Astrocyte of the hippocampus (primary cell): ENCODE measurements at places on chromosomes 4 and X.

DNA sequence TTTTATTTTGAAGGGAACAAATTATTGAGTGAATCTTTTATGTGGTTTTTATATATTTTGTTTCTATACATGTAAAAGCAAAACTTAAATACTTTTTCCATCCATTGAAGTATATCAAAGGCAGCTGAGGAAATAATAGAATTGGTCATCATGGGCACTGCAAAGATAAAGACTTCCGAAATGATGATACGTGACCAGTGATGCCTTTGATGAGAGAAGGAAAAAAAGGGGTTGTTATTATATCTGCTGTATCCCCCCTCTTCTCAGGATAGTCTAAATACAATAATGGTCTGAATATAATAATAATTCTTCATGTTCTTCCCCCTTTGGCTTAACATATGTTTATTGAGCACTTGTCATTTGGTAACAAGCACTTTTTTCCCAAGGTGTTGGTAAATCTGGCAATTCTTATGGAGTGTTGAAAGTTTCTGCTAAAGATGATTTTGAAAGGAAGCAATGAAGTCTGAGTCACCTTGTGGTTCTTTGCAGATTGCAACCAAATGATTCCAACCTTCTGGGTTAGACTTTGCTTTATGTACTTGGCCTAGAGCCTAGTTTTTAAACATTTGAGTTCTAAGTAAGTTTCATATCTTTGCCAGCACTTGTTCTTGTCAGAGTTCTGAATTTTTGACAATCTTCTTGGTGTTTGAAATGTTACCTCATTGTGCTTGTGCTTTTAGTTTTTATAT, 60.8 kb downstream of the USP9X start:
- DNase-seq: peak; percentile 77

GRCh38 chr4:15920723-15921591, 17.6 kb downstream of the FGFBP1 start:
- DNase-seq: peak; percentile 98

DNA sequence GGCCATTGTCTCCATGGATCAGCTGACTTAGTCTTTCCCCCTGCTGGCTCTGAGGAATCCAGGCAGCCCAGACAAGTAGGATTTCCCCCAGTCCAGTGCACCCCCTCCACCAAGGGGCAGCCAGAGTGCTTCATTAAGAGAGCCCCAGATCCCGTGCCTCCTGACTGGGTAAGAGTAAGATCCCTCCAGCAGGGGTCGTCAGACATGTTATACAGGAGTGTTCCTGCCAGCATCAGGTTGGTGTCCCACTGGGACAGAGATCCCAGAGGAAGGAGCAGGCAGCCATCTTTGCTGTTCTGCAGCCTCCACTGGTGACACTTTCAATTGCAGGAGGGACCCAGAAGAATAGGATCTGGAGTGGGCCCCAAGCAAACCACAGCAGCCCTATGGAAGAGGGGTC, 29.0 kb upstream of the INPP4B start:
- no peak for DNase-seq

GRCh38 chrX:623599-624315, 6.8 kb upstream of the SHOX start:
- no peak for DNase-seq

DNA sequence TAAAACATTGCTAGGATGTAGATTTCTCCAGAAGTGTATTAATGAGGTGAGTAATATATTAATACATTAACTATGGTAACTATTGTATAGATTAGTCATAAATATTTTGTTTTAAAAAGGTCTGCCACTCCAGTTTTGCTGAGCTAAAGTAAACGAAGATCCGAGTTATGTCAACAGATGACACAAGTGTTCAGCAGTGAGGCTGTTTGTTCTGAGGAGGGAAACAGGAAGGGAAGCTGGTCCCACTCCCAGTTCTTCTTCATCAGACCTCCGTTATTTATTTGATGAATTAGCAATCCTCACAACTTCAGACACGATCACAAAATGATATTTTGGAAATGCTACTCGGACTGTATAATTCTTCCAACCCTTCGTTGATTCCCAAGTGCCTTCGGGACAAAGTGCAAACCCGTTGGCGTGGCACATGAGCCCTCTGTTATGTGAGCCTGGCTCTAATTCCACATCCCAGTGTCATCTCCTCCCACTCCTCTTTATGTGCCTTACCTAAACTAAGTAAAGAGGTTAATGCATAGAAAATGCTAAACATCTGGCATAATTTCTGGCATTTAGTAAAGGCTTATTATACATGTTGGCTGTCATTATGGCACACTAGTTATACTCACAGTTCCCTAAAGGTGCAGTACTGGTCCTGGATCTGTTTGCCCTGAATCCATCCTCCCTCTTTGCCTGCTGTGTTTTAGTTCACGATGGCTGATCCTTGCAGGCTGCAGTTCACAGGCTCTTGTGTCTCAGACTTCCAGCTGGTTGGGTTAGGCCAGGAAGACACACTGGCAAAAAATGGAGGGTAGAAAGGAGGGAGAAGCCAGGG, 190.6 kb upstream of the LNX1 start:
- no peak for DNase-seq

GRCh38 chr4:138961129-138961528, 54.5 kb upstream of the NOCT start:
- DNase-seq: no peak

GRCh38 chr4:124980276-124980752, 267.8 kb upstream of the ANKRD50 start:
- peak; percentile 11 for DNase-seq

DNA sequence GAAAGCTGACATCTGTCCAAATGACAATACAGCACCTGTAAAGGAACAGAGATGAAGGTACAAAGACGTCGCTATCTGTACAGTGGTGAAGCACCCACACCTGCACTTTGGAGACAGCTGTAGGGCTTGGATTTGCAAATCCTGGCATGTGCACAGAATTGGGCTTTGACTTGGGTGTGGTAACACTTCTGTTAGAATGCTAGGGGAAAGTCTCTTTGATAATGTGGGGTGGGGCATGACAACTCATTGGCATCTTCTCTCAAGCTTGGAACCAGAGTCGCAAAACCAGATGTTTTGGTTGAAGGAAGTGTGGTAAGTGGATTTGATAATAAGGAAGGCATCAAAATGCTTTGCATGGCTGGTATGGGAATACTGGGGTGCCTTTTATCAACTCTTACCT, 55.5 kb downstream of the VCX3B start:
- DNase-seq: no peak

DNA sequence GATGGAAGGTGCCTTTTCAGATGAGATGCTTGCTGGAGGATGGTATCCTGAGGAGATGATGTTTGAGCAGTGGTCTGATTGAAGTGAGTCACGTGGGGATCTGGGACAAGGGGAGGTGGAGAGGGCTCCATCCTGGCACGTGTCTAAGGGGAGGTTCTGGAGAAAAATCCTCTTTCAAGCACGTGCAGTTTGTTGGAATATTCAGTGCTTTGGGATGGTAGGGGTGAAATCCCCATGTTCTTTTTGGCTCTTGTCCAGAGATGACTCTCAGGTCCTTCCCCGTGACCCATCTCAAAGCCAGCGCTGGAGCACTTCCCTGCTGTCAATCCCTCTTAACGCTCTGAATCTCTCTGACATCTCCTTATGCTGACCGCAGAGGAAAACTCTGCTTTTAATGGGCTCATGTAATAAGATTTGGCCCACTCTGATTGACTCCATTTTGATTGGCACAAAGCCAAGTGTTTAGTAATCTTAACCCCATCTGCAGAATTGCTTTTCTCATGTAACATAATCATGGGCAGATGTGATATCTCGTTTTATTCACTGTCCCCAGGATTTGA, 10.8 kb upstream of the KLKB1 start:
- peak; percentile 5 for DNase-seq
